ENCODE measurements at places on chromosomes 16 and 17. TPM values are rescaled to one million over a fixed set of nuclear protein-coding genes. Genes with fewer than 3 reads are reported as not detected.

DNA sequence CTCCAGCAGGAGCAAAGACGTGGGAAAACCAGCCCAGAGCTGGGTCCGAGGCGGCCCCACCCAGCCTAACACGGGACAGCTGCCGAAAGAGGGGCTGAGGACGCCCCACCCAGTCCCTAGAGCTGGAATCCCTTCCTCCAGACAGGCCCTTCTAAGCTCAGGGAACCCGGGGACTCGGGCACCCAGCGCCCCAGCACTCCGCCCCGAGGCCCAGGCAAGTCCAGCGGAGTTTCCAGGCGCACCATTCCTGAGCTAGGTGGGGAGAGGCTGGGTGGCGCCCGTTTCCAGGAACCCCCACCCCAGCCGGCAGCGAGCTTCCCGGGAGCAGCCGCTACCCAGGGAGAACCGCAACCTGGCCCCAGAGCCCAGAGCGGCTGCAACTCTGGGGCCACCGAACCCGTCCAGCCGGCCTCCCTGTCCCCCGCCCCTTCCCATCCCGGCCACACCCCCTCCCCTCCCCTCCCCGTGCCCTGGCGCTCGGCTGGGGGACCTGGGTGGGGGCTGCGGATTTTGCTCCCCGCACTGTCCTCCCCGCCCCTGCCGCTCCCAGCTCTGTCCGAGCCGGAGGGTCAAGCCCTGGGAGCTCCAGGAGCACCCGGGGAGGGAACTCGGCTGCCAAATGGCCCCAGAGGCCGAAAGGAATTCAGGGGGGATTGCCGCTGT lies 536 bp downstream of the TMC6 start:
- H3K36me3 ChIP-seq, result peaks cover 3% of the 10 kb centered on the region
- H3K4me1 ChIP-seq, result peaks cover 37% of the 10 kb centered on the region
- no peak for DNase-seq
- H3K27ac ChIP-seq, result peak overlapping the region; percentile 80

- H3K36me3 ChIP-seq, result no peaks in the 10 kb centered on the region
- no peak overlapping the region for H3K4me3 ChIP-seq
- no peaks in the 10 kb centered on the region for H3K4me1 ChIP-seq
These were observed 146.3 kb upstream of the AXIN2 start for GRCh38 chr17:65707780-65708179.

DNA sequence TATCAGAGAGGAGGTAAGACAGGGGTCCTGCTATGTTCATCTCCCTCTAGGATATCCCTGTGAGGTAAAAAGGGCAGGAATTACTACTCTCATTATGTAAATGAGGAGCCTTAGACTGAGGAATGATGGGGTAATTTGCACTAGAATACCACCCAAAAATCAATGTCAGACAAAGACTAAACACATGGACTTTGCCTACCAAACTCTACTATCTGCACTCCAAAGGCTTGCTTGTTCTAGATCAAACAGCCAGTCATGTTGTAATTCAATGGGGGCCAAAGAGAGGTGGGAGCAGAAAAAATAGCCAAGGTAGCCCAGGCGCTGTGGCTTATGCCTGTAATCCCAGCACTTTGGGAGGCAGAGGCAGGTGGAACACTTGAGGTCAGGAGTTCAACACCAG lies 120.7 kb downstream of the LYRM1 start:
- H3K4me3 ChIP-seq, result no peak overlapping the region
- no peak for DNase-seq
- H3K27me3 ChIP-seq, result no peaks in the 10 kb centered on the region

GRCh38 chr17:17783825-17784656 lies 52.7 kb downstream of the SREBF1 start:
- H3K4me3 ChIP-seq, result no peak overlapping the region
- no peak for DNase-seq
- no peaks in the 10 kb centered on the region for H3K27me3 ChIP-seq
- H3K4me1 ChIP-seq, result peaks cover 28% of the 10 kb centered on the region
- no peaks in the 10 kb centered on the region for H3K36me3 ChIP-seq
- H3K27ac ChIP-seq, result peak overlapping the region; percentile 64

DNA sequence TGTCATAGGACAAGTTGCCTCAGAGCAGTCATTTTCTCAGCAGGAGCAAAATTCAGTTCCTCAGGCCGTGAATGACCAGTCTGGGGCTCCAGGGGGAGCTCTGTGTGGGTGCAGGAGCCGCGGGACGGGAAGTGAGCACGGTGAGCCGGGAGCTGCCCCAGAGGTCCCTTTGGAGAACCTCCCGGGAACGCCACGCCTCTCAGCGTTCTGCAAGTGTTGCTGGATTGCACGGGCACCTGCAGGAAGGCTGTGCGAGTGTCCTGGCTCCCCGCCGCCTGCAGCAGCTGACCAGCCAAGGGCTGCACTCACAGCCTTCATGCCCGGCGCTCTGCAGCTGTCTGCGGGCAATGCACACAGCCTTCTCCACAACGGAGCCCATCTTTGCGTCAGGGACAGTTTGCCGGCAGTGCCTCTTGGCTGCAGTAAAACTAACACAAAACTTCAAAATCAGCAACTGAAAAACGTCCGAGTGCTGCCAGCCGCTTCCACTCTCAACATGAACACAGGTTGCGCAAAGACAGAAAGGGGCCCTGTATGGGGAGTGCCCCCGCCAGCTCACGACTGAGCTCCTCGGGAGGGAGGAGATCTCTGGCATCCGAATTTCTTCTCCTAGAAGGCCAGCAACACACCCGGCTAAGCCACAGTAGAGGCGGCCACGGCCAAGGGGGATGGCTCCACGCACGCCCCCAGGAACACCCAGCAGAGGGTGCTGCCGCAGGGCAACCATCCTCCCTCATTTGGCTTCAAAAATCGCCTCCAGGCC lies 16.0 kb downstream of the NDUFAF8 start:
- H3K36me3 ChIP-seq, result peaks cover 49% of the 10 kb centered on the region
- no peaks in the 10 kb centered on the region for H3K27me3 ChIP-seq
- peak; percentile 50 for DNase-seq
- no peak overlapping the region for H3K4me3 ChIP-seq

DNA sequence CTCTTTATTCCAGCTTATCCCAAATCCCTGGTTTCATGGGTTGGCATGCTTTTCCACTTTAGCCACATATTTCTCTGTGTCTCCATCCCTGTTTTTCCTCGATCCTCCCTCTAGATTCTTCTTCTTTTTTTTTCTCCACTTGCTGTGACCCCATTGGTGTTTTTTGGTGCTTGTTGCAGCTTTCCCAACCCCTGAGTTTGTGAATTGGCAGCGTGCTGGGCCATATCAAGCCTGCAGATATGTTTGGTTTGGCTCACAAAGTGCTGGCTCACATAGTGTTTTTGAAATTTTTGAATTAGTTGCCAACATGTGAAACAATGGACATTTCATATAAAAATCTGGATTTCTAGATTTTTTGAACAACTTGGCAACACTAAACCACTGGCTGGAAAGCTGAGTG lies 8.8 kb downstream of the GPR139 start:
- H3K4me1 ChIP-seq, result no peaks in the 10 kb centered on the region
- H3K36me3 ChIP-seq, result no peaks in the 10 kb centered on the region
- no peaks in the 10 kb centered on the region for H3K27me3 ChIP-seq

GRCh38 chr16:26777821-26778220 lies 288.9 kb upstream of the C16orf82 start:
- no peaks in the 10 kb centered on the region for H3K27me3 ChIP-seq
- H3K4me3 ChIP-seq, result no peak overlapping the region
- H3K4me1 ChIP-seq, result no peaks in the 10 kb centered on the region
- H3K36me3 ChIP-seq, result no peaks in the 10 kb centered on the region
- H3K27ac ChIP-seq, result no peak overlapping the region
- DNase-seq, result no peak

DNA sequence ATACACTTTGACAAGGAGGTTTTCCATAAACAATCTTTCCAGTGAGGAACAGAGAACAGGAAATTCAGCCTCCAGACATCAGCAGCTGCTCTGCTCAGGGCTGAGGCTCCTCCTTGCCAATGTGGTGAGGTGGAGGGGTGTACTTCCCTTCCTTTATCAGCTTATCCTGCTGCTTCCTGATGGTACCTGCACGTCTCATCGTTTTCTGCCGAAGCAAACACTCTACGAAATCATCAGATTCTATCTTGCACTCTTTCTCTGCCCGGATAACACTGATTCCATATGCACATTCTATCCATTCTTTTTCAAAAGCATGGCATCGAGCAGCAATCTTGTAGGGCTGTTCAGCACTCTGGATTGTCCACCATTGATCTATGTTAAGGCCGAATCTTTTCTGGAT lies 15.4 kb upstream of the SEZ6 start:
- peaks cover 8% of the 10 kb centered on the region for H3K4me1 ChIP-seq
- H3K4me3 ChIP-seq, result no peak overlapping the region
- no peaks in the 10 kb centered on the region for H3K27me3 ChIP-seq
- no peaks in the 10 kb centered on the region for H3K36me3 ChIP-seq

DNA sequence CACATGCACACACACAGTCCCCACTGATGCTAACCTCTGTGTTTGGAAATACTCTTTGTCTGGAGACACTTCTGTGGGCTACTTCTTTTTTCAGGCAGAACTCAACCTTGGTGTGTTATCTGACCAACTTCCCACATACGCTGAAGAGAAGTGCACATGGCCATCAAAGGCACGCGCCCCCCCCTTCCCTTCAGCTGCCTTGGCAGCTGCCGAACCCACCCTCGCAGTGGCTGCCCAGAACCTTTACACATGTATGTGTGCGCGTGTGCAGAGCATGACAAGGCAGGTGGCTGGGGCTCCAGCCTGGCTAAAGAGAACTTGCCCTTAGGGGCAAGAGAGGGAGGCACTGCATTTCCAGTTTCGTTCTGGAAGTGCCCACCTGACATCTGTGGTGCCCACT lies 3.9 kb downstream of the RAPGEFL1 start:
- no peak overlapping the region for H3K27ac ChIP-seq
- H3K27me3 ChIP-seq, result no peaks in the 10 kb centered on the region
- no peaks in the 10 kb centered on the region for H3K36me3 ChIP-seq
- no peak for DNase-seq

DNA sequence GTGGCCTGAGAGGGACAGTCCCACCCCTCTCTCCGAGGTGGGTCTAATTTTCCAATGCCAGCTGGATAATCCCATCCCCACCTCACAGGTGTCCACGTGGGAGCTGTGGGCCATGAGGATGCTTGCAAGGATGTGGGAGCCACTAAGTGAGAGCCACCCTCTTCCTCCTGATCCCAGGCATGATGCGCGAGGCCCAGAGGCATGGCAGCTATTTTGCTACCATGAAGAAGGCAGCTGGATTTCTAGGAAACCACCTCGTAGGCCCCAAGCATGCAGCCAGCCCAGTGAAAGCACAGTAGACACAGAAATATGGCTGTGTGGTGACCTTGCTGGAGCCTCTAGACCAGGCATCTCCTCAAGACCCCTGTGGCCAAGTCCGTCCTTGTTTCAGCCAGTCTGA lies 20.4 kb downstream of the KDM8 start:
- peaks cover 11% of the 10 kb centered on the region for H3K36me3 ChIP-seq
- no peaks in the 10 kb centered on the region for H3K27me3 ChIP-seq
- no peak overlapping the region for H3K27ac ChIP-seq
- H3K4me1 ChIP-seq, result peaks cover 51% of the 10 kb centered on the region
- DNase-seq, result no peak
- H3K4me3 ChIP-seq, result no peak overlapping the region

DNA sequence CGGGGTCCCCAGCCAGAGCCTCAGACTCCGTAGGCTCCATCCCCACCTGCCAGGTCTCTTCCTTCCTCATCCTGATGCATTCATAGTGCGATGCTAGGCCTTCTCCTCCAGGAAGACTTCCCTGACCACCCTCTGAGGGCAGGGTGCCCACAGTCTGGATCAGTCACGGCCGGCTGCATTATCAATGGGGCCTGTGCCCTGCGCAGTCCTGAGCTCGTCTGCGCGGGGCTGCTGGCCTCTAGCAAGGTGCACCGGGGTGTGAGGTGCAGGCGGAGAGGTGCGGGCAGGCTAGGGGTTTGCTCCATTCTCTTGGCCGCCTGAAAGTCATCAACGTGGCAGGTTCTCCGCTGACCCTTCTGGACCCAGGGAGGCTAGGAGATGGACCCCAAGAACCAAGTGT lies 56.9 kb upstream of the ACSF3 start:
- no peaks in the 10 kb centered on the region for H3K4me1 ChIP-seq
- no peaks in the 10 kb centered on the region for H3K27me3 ChIP-seq
- H3K36me3 ChIP-seq, result no peaks in the 10 kb centered on the region

DNA sequence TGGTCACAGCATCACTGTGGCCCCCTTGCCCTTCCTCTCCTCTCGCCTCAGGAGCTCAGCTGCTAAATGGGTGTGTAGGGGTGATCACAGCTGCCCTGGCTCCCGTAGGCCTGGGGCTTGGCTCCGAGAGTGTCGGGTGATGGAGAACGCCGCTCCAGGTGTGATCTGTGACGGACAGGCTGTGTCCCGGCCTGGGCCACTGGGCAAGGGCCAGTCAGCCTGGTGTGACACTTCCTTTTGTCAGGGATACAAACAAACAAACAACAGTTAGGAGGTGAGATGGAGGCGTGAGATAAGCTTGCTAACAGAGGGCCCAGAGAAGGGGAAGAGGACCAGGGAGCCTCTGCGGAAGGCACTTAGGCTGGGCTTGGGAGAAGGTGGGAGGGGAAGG lies 2.0 kb downstream of the ADGRG1 start:
- no peaks in the 10 kb centered on the region for H3K27me3 ChIP-seq
- H3K27ac ChIP-seq, result no peak overlapping the region
- no peak overlapping the region for H3K4me3 ChIP-seq

GRCh38 chr17:19313746-19314651 lies 48.5 kb downstream of the B9D1 start:
- no peak for DNase-seq
- peaks cover 20% of the 10 kb centered on the region for H3K4me1 ChIP-seq
- peaks cover 2% of the 10 kb centered on the region for H3K36me3 ChIP-seq
- no peak overlapping the region for H3K4me3 ChIP-seq

DNA sequence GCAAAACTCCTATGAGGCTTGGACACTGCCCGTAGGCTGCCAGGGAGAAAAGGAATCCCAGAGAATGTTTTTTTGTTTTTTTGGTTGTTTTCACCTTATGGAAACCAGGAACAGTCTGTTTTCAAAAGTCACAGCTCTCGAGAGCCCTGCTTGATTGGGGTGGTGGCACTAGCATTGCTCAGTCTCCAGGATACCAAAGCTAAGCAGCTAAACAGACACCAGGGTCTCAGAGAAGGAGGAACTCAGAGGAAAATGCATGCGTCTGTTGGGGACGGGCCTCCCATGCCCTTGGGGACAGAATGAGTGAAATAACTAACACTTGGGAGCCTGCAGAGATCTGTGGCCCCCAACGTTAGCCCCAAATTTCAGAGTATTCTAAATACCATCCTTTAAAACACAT lies 178.8 kb downstream of the SOX9 start:
- no peaks in the 10 kb centered on the region for H3K36me3 ChIP-seq
- no peak for DNase-seq
- H3K4me3 ChIP-seq, result no peak overlapping the region
- H3K4me1 ChIP-seq, result no peaks in the 10 kb centered on the region

Gene PHOSPHO1
- 0.42 TPM for total RNA-seq

Gene ANKRD40CL
- total RNA-seq, result not detected

Gene SHISA6
- total RNA-seq, result not detected

Gene ITGB4
- total RNA-seq, result 1.2 TPM

Gene KRT33A
- not detected for total RNA-seq

Gene SNAI3
- 0.17 TPM for total RNA-seq

Gene SPIRE2
- total RNA-seq, result 7.2 TPM

Gene SOST
- not detected for total RNA-seq

Gene NAA60
- total RNA-seq, result 11.3 TPM

Gene PVALEF
- total RNA-seq, result not detected

Data from liver (tissue), 10 donors.